ENCODE measurements at places on chromosomes 6 and 20. TPM values are rescaled to one million over a fixed set of nuclear protein-coding genes. Genes with fewer than 3 reads are reported as not detected.

DNA sequence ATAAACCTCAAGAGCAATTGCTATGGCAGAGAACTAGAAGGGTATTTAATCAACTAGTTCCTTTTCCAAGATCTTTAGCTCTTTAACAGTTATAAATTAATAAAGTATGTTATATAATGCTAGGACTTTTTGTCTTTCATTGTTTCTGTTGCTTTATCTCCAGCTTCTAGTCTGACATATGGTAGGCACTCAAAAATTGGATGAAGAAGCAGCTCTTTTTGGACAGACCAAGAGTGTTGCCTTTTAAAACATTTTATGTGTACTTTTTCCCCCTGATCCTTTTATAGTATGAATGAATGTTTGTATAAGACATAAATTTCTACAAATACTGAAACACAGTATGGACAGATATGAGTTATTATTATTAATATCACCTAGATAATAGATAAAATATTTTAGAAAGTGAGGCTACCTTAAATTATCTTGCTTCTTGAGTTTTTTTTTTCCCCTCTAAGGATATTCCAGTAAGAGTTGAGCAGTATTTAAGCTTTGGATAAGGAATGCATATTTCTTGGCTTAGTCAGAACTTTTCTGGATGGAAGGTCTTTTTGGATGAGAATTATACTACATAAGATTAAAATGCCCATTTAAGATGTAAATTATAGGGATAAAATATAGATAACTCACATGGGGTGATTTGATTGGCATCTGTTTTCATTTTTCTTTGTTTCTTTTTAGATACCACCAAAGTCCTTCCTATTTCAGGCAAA is 16.6 kb downstream of the LAMA2 start:
- no peak for ATAC-seq

DNA sequence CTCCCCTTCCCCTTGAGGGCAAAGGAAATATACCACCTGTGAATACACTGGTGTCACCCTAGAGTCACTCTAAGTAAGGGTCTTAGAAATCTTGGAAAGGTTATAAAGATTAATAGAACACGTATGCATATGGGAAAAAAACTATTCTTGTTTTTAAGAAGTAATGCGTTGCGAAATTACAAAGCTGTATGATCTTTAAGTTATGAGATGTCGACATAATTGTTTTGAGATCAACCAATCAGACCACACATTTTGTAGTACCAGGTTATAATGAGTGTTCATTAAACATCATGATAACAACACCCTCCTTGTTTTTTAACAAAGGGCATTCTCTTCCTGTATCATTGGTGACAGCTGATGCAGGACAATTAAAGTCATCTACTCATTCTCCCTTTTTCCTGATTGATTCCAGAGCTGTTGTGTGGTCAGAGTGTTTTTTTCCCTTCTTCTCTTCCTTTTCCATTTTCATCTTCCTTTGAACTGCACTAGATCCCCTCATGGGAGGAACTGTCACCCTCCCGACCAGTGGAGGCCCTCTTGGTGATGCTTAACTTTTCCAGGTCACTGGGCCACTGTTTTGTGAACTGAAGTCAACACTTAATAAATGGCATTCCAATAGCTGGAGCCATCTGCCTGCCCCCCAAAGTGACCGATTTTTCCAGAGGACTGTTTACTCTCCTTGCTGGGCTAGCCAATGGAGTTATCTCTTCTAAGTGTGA is 37.0 kb downstream of the PRDM1 start:
- no peak for ATAC-seq

DNA sequence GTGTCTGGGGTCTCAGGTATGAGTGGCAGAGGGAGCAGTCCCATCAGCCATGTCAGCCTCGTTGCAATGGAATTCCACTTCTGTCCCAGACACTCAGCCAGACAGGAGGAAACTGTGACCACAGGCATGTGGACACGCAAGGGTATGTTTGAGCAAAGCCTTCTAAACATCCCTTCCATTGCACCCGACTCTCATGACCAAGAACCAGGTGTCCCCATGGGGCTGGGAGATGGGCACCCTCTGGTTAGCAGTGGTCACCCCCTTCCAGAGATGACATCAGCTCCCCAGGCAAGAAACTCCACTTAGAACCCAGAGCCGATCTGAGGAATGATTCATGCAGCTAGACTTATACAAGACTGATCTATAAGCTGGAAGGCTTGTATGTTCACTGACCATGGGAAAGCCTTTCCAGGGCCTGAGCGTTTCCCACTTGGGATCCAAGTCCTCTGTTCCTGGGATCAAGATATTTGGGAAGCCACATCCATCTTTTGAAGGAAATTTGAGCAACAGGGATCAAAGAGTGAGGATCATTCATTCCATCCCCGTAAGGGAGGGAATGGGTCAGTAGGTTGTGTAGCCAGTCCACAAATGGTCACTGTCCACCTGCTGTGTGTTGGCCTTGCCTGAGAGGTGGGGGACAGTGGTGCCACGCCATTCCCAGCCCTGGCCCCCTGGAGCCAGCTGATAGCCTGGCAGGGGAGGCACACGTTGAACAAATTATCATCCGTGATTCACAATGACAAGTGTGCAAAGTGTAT is 3.9 kb upstream of the MRGBP start:
- no peak for ATAC-seq

DNA sequence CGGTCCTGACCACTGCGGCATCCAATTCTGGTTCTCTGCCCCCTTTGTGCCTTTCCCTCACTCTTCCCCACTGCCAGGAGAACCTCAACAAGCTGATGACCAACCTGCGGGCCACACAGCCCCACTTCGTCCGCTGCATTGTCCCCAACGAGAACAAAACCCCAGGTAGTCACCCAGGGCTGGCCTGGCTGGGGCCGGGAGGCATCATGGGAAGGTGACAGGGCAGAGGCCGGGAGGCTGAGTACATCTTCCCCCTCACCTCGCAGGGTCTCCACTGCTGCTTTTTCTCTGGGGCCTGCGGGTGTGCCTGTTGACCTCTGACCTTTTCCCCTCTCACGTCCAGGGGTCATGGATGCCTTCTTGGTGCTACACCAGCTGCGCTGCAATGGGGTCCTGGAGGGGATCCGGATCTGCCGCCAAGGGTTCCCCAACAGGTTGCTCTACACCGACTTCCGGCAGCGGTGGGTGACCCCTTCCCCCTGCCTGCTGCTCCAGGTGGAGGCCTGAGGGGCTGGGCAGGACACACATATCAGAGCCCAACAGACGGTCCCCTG is 35.1 kb downstream of the MYH7B start:
- ATAC-seq, result no peak

GRCh38 chr20:41355192-41355591 is 11.4 kb downstream of the EMILIN3 start:
- no peak for ATAC-seq

DNA sequence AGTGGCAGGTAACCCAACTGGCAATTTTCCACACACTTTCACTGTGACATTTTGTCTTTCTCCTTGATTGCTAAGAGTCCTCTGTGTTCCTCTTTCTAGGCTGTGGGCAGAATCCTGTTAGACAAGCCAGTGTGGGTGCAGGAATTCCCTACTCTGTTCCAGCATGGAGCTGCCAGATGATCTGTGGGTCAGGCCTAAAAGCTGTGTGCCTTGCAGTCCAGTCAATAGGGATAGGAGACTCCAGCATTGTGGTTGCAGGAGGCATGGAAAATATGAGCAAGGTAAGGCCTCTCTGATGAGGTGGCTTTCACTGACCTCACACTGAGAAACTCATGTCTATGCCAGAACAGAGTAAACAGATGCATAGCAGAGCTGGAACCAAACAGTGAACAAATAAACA is 5.1 kb downstream of the ACAT2 start:
- ATAC-seq, result no peak

DNA sequence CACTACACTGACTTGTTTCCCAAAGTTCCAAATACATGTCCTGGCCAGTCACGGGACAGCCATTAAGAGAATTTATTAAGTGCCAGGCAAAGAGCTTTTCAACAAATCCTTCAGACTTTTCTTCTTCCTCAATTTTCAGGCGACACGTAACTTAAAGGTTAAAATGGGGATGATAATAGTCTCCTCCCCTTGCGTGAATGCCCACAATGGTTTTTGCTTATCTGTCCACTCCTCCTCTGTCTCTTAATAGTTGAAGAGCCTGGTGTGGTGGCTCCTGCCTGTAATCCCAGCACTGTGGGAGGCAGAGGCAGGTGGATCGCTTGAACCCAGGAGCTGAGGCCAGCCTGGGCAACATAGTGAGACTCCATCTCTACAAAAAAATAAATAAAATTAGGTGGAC is 11.4 kb upstream of the PARD6B start:
- no peak for ATAC-seq

GRCh38 chr6:5197084-5197483 is 63.7 kb downstream of the LYRM4 start:
- ATAC-seq, result no peak

- peak; percentile 79 for ATAC-seq
Observed at GRCh38 chr6:15399641-15400470, 154.0 kb downstream of the JARID2 start.

GRCh38 chr6:104887350-104887749 is 27.6 kb upstream of the HACE1 start:
- no peak for ATAC-seq

DNA sequence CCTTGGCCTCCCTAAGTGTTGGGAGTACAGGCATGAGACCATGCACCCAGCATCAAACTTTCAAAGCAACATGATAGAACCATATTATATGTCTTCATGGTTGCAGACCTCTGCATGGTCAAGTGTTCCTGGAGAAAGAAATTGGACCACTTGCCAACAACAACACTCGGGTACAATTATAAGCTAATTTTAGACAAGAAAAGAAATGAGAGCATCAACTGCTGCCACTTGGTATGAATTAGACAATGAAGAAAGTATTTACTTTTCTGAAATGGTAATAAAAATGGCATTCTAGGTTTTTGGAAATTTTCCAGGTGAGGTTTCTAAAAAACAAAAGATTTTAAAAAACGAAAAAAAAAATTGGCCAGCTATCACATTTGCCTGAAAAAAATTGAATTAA is 7.7 kb upstream of the PM20D2 start:
- ATAC-seq, result no peak

- ATAC-seq, result no peak
Observed at GRCh38 chr20:46959081-46959692, 64.5 kb downstream of the EYA2 start.

SDC4 gene
- total RNA-seq, result 182 TPM

SEMG1 gene
- not detected for total RNA-seq

CD164 gene
- 198 TPM for total RNA-seq

TRIM31 gene
- total RNA-seq, result not detected
